ENCODE measurements at places on chromosomes 13 and 19.

- DNase-seq: no peak
These were observed 48.8 kb upstream of the IRS2 start for GRCh38 chr13:109834973-109835720.

DNA sequence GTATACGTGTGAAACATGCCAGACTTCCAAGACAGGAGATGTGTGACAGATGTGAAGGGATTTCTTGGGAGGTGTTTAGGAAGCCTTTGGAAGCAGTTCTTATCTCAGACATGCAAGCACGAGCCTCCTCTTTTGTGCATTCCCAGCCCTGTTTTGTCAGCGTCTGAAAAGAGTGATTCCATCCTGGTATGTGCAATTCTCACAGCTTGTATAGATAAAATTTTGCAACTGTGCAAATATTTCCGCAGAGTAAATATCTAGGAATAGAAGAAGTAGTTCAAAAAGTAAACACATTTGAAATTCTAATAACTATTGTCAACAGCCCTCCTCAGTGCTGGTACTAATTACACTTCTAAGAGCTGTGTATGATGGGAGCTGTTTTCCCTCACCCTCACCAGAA lies 72.3 kb upstream of the C1QTNF9B start:
- no peak for DNase-seq

GRCh38 chr13:21079761-21080592 lies 18.6 kb upstream of the LATS2 start:
- DNase-seq: no peak

DNA sequence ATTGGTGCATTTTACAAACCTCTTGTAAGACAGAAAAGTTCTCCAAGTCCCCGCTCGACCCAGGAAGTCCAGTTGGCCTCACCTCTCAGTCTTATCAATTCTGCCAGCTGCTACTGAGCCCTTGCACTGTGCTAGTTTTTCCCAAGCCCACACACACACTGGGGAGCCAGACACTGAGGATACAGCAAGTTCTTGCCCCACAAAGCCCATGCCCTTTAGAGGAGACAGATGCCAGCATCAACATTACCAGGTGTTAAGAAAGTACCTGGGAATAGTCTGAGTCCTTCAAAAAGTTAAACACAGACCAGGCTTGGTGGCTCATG lies 175.0 kb downstream of the PTPRS start:
- DNase-seq: no peak

DNA sequence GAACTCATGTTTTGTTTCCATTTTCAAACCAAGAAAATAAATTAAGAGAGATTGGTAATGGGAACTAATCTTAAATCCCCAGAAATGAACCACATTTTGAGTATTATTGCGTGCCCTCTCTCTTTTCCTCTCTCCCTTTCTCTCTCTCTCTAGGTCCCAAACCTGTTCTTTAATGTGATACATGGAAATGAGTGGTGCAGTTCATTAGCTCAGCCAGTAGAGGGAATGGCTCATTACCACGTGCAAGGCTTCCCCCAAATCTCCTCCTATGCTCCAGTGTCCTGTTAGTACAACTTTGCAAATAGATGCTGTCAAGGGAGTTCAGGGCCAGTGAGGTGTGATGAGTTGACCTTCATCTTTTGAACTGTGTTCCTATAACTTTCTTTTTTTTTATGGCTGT lies 178.4 kb downstream of the FGF9 start:
- peak; percentile 40 for DNase-seq

- no peak for DNase-seq
These were observed 577.8 kb upstream of the SLITRK5 start for GRCh38 chr13:87093399-87093798.

DNA sequence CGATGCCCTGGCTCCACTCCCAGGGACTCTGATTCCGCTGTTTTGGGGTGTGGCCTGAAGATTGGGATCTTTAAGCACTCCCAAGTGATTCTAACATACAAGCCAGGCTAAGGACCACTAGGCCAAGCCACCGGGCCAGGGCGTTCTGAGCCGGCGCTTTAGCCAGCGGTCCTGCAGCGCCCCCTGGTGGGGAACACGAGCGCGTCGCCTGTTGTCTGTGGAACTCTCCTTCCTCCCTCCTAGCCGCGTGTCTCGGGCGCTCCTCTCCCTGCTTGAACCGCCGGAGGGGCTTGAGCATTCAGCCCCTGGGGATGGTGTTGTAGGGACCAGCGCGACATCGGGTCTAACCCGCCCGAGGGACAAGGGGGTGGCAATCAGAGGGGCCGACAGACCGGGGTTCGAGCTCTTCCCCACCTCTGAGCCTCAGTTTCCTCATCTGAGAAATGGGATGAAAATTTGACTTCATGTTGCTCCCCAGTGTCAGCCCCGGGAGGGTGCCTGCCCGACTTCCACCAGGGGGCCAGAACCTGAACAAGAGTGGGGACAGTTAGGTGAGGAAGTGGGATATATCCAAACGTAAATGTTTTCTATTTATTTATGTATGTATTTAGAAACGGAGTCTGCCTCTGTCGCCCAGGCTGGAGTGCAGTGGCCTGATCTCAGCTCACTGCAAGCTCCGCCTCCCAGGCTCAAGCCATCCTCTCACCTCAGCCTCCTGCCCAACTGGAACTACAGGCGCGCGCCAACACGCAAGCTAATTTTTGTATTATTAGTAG lies 18.0 kb upstream of the PNMA8B start:
- DNase-seq: peak; percentile 86

GRCh38 chr13:104011505-104012241 lies 945.5 kb upstream of the SLC10A2 start:
- no peak for DNase-seq

DNA sequence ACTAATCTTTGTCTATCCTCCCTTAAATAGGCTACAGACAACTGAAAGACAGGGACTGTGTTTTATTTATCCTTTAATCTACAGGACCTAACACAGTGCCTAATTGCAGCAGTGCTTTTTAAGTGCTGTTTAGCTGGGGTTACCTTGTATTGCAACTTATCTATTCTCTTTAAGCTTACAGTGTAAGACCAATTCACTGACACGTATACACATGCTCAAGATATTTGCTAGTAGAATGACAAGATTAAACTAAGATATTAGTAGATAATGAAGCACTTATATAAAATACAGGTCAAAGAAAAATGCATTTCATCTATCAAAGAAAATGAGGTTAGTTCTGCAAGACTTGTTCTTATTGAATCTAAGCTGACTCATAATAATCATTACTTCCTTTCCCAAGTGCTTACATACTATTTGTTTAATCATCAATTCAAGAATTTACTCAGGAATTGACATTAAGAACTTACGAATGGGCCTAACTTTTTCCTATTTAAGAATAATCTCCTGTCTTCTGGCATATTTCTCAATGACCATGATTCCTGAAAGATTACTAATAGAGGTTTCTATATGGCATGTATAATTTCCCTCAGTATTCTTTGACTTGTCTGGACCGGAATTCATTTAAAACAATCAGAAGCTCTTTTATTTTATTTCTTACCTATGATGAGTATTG lies 75.8 kb upstream of the MAB21L1 start:
- no peak for DNase-seq

DNA sequence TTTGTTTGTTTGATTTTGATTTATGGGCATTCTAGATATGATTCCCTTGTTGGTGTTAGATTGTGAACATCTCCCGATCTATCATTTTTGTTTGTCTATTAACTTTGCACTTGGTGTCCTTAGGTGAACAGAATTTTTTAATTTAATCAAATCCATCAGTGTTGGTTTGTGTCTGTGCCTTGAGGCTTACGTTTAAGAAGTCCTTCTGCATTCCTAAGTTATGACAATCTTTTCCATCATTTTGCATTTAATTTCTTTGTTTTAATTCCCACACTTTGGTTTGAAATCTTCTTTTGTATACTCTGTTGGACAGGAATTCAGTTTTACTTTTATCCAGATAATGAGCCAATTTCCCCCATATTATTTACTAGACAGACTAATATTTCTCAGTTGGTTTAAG lies 421.7 kb downstream of the HS6ST3 start:
- DNase-seq: no peak

GRCh38 chr19:41025871-41026270 lies 34.8 kb downstream of the CYP2B6 start:
- DNase-seq: no peak
